ENCODE measurements at places on chromosomes 16 and 17.

GRCh38 chr16:77917971-77918370 is 104.4 kb upstream of the CLEC3A start:
- DNase-seq, result no peak

- DNase-seq, result no peak
These were observed 265.2 kb downstream of the XYLT1 start for GRCh38 chr16:17205279-17206211.

DNA sequence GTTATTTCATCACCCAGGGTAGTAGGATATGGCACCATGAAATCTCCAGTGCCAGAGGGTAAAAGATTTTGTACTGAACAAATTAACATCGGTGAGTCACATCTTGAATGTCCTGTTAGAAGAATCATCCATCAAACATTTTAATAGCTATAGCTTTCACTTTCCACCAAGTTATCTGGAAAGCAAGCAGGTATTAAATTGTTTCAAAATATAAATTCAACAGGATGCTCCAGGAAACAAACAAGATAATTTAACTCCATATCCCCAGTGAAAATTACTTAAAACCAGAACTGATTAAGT is 2.4 kb downstream of the VEZF1 start:
- DNase-seq, result no peak

DNA sequence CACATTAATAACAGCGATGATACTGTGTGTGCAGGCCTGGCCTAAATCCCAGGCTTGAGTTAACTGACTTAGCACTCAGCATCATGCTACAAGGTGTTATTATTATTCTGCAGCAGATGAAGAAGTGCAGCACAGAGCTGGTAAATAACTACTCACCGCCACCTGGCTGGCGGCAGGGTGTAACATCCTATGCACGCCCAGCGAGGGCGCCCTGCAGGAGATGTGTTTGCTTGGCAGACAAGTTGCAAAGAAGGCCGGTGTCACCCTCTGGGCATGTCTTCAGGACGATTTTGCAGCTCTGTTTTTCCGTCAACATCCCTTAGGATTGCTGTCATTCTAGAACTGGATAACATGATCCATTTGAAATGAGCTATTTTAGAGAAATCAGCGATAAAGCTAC is 30.1 kb downstream of the DNAH9 start:
- no peak for DNase-seq

DNA sequence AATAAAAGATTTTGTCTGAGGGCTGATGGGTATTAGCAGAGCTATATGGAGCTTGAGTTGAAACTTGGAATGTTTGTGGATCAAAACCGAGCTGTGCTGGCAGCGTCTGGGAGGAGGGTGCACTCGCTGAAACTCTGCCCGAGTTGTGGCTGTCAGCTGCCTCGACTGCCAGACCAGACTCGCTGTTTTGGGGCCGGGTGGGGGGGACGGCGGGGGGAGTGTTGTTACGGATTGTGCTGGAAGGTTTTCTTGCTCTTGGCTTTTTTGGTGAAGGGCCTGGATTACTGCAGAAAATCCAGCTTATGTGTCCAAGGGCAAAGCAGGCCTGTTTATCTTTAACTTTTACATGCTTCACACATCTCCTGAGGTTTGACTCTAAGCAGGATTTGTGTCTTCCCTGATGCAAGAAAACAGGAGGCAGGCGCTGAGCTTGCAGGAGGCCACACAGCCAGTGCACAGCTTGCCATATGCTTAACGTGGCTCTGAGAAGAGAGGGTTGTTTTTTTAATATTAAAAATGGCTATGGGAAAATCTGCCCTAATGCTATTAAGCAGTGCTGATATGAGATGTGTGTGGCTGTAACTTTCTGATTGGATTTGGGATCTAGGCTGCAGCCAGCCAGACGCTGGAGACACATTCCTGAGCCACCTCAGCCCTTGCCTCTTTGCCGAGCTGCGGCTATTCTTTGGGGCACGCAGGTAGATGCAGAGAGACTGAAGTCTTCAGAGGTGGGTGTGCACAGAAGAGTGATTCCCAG is 20.5 kb upstream of the RPTOR start:
- DNase-seq, result no peak

DNA sequence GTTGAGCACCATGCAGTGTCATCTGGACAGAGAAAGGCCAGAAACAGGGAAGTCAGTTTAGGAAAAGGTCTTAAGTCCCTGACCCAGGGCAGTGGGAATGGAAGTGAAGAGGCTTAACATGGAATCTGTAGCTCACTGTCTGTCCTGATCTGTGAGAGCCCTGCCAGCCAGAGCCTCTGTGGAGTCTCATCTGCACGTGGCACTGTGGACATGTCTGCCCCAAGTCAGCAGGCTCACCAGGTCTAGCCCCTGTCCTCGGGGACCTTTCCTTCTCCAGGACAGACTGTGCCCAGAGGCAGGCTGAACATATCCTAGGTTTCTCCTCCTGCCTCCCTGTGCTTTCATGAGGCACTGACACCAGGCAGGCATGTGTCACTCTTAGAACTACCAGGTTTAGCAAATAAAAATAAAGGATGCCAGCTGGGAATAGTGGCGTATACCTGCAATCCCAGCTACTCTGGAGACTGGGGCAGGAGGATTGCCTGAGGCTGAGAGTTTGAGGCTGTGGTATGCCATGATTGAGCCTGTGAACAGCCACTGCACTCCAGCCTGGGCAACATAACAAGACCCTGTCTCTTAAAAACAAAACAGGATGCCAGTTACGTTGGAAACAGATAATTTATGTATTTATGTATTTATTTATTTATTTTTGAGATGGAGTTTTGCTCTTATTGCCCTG is 22.4 kb downstream of the UNK start:
- DNase-seq, result no peak

GRCh38 chr17:42345396-42346073 is 42.7 kb downstream of the STAT3 start:
- DNase-seq, result no peak

- DNase-seq, result no peak
These were observed 31.8 kb downstream of the NDEL1 start for GRCh38 chr17:8467527-8467926.

- DNase-seq, result no peak
These were observed 396.1 kb downstream of the SOX9 start for GRCh38 chr17:72516772-72517399.

DNA sequence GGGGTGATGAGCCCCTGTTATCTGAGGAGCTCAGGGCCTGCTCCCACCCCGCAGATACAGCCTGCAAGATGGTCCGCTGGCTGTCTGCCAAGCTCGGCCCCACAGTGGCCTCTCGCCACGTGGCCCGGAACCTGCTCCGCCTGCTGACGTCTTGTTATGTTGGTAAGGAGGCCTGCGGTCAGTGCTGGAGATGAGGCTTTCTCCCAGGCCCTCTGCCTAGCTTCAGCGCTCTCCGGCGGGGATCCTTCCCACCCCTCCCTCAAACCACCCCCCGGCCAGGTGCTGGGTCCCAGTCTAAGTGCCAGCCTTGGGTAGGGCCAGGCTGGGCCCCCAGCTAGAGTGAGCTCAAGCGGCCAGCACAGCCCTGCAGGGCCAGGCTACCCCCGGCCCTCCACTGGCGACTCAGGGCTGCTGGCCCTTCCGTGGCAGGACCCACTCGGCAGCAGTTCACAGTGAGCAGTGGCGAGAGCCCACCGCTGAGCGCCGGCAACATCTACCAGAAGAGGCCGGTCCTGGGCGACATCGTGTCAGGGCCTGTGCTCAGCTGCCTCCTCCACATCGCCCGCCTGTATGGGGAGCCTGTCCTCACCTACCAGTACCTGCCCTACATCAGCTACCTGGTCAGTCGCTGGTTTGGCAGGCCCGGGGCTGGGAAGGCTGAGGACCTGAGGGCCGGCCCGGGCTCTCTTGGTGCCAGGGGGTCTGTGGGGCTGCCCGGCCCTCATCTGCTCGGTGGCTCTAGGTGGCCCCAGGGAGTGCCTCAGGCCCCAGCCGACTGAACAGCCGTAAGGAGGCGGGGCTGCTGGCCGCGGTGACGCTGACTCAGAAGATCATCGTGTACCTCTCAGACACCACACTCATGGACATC is 6.1 kb downstream of the WDR81 start:
- DNase-seq, result no peak

GRCh38 chr17:35730400-35731005 is 936 bp upstream of the RASL10B start:
- no peak for DNase-seq

GRCh38 chr17:16463358-16464302 is 28.4 kb downstream of the LRRC75A start:
- DNase-seq, result no peak

DNA sequence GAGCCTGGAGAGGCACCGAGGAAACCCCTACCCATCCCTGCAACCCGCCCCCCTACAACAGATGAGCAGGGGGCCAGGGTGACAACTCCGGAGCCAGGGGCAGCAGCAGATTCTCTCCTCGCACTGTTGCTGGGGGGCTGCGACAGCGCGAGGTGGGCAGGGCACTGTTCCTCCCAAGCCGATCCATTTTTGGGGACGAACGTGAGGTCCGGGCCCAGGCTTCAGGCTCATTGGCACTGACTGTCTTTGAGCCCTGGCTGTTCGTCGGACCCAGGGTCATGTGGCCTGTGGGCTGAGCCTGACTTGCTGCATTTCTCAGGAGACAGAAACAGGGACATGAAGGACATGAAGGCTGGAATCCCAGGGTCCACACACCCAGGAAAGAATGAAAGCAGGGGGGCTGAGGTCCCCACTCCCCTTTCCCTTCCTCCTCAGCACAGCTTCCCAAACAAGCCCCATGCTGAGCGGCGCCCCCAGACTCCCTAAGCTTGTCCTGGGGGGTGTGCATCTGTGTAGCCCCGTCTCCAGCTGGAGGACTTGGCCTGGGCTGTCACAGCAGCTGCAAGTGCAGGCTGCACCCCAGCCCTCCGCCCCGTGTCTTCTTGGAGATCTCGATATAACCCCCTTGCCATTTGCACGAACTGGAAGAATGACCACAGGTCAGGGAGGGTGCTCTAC is 18.7 kb downstream of the CEP295NL start:
- DNase-seq, result no peak

DNA sequence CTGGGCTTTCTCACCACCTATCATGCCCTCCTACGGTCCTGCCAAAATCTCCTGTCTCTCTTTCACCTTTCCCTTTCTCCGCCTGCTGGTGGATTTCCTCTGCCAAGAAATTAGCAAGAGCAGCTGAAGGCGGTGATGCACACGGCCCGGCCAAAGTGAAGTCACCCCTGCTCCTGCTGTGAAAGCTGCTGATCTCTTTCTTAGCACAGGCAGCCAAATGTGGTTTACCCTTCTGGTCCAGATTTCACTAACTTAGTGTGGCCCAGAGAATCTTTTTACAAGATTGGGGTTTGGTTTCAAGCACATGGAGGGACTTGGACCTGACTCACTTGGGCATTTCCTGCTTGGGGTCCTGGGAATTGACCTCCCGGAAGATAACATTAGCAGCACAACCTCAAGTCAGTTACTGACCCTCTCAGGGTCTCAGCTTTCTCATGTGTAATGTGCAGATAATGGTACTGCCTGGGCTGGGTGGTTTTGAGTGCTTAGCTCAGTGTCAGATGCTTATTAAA is 155.7 kb downstream of the SOCS1 start:
- DNase-seq, result no peak

- DNase-seq, result no peak
These were observed 80.2 kb downstream of the GP2 start for GRCh38 chr16:20247076-20247475.

DNA sequence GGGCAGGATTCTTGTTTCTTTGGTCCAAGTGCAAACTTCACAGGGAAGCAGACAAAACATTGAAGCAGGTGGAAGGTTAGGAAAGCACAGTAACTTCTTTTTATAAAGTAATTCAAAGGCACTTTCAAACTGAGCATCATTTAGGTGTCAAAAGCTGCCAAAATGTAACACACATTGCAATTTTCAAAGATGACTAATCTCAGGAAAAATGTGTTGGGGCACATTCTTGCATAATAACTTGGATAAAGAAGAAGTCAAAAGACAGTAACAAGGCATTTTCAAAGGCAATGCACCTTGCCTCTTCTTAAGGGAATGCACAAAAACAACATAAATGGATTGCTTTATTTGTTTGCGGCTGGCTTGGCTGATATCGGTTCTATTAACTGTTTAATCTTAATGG is 3.6 kb downstream of the KCNJ2 start:
- DNase-seq, result no peak

DNA sequence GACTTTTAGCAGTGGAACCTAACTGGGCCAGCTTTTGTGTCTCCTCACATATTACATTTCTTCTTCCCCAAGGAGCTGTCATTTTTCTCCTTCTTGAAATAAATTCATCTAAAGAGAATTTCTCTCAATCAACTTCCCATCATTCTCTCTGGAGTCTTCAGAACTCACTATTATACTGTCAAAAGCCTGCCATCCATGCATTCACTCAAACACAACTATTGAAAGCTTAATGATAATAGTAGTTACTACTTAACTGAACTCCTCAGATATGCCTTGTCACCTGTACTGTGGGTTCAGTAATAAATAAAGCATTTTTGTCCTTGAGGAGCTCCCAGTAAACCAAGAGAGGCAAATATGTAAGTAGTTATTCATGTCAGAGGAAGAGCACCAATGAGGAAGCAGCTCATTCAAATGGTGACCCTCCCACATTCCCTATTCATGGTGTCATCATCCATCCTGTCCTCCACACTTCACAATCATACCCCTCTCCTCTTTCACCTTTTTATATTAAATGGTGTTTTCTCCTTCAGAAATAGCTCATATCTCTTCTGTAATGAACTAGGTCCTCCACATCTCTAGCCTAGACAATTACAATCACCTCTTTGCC is 162.6 kb downstream of the CA10 start:
- no peak for DNase-seq

DNA sequence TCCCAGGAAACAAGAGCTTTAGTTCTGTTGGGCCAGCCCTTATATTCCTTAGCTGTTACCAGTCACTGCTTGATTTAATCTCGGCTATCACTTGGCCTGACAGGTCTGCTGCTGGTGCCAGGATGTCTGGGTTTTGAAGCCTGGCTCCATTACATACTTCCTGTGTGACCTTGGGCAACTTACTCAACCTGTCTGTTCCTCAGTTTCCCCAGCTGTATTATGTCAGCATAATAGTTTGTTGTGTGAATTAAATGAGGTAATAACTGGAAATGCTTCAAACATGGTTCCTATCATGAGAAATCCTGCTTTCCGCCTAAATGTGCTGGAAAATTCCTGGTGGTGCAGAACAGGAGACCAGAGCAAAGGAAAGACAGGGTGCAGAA is 50.6 kb upstream of the STH start:
- no peak for DNase-seq

- no peak for DNase-seq
These were observed 228.4 kb downstream of the IRF8 start for GRCh38 chr16:86127366-86127765.

DNA sequence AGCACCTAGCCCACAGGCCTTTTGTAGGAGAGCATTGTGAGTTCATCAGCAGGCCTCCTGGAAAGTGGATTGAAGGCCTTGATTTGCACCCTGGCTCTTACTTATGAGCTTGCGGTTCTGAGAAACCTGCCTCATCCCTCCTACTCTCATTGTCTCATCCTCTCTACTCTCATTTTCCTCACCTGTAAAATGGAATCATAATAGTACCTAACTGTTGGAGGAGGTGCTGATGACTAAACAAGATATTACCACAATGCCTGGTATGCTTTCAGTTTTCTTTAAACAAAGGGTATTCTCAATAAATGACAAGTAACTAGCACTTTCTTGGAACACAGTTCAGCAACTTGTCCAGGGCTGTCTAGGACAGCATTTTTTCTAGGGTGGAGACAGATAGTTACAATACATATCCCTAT is 243.1 kb upstream of the MAF start:
- no peak for DNase-seq
